ENCODE measurements at places on chromosomes 3 and 15.

- DNase-seq: no peak
Measured at GRCh38 chr3:160291290-160291908, 66.2 kb downstream of the C3orf80 start.

GRCh38 chr3:111159391-111159790 lies 87.8 kb downstream of the NECTIN3 start:
- no peak for DNase-seq

GRCh38 chr3:172700256-172700655 lies 10.6 kb downstream of the NCEH1 start:
- DNase-seq: no peak

DNA sequence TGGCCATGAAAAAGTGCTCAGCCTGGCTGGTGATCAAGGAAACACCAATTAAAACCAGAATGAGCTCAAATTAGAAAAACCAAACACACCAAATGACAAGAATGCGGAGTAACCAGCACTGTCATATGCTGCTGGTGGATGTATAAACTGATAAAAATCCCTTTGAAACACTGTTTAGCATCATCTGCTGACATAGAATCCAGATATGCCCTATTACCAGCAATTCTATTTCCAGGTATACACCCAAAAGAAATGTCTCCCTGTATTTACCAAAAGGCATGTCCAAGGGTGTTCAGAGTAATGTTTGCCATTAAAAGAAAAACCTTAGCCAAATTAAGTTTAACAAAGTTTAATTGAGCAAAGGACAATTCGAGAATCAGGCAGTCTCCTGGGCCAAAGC lies 138.6 kb downstream of the FMN1 start:
- no peak for DNase-seq

DNA sequence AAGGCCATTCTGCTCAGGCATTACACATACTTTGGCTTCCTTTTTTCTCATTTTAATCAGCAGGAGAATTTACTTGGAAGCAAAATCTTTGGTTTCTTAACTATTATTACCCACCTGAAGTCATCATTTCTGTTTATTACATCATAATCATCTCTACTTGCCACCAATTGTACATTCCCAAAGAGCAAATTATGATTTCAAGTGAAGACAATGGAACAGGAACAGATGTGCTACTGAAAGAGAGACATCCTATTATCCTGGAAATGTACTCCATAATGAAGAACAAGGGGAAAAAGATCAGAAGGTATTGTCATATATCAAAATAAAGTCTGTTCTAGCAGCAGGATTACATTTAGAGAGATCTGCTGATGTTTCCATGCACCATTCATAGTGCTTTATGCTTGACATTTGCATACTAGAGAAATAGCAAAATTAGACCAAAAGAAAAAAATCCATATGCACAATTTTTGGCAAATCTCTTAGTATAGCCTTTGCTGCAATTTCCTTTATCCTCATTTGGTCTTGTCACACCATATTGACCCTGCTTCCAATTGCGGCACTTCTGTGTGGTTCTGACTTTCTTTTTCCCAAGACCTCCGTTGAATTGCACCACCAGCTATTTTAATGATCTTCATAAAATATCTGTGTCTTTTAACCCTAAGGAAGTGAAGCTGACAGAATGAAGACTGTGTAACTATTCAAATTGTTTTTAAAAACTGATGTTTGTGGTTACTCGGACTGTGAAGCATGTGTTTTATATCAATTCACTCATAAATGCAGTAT lies 683.8 kb downstream of the ZNF385D start:
- no peak for DNase-seq

- no peak for DNase-seq
Measured at GRCh38 chr3:97901313-97902248, 70.7 kb downstream of the RIOX2 start.

DNA sequence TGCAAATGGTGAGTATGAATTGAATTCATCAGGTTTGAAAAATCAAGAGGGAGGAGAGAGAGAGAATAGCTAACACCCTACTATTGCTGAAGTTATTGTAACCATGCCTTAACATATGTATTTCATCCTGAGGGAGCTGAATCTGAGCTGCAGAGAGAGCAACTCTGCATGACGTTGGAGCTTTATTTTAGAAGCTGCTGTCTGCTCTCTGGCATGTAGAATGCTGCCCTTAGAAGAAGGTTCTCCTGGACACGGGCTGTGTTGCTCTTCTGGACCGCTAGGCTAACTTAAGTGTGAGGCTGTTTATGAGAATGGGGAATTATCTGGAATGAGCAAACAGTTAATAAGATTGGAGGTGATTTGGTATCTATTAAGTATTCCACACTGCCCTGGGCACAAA lies 814.6 kb downstream of the AGBL1 start:
- DNase-seq: no peak

- no peak for DNase-seq
Measured at GRCh38 chr3:78893161-78893560, 874.6 kb downstream of the ROBO1 start.

- DNase-seq: no peak
Measured at GRCh38 chr3:108450444-108450843, 60.0 kb downstream of the MYH15 start.

DNA sequence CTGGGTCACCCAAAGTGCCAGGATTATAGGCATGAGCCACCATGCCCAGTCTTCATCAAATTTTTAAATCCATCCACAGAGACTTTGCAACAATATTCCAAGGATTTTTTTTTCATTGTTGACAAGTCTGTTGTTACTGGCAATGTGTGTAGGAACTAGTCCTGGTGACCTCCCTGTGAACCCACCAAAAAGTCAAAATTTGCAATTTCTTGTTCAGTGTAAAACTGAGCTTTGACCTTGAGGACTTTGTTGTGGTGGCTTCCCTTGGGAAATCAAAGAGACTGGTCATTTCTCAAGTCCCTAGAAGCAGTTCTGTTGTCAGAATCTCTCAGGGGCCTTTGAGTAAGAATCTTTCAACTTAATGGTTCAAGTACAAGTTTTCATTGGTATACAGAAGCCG lies 36.9 kb upstream of the COL8A1 start:
- DNase-seq: no peak

GRCh38 chr3:52185311-52185710 lies 12.6 kb upstream of the ALAS1 start:
- DNase-seq: no peak

DNA sequence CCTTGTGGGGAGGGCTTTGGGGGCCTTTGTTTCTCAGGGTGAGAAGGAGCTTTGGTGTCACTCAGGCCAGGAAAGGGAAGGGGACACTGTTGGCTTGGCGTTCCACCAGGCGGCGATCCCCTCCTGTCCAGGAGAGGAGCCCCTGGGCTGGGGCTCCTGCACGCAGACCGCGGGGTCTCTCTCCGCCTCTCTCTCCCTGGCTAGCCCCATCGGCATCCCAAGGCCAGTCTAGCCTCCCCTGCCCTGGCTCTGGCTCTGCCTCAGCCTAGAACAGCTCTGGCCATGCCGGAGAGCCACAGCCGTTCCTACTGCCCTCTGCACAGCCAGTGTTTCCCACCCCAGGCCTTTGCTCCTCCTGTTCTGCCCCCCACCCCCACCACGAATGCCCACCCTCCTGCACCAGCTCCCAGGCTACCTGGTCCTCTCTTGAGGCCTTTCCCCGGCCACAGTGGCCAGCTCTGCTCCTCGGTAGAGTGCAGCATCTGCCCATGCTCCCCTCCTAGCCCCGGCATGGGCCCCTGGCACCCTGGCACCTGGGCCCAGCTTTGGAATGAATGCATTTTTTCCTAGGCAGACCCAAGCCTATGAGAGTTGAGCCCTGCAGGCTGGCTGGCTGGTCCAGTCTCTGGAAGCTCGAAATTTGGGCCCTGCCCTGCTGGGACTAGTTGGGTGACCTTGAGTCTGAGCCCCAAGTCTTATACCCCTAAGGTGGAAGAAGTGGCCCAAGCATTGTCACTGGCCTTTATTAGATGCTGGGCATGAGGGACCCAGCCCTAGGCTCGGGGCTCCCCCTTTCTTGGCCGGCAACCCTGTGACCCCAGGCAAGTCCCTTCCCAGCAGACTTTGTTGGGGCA lies 2.4 kb downstream of the PLXNA1 start:
- DNase-seq: no peak

DNA sequence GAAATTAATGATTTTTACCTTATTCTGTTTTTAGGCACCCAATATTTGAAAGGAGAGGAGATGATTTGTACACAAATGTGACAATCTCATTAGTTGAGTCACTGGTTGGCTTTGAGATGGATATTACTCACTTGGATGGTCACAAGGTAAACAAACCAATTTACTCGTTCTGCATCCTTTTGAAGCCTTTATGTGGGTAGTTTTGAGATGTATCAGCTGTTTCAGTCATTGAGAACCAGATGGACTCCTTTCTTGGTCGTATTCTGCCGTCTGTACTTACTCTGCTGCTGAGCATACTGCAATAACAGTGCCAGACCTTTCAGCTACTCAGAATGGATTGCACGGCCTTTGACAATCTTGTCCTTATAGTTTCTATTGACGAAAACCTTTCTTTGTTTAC lies 13.3 kb downstream of the DNAJB11 start:
- no peak for DNase-seq

DNA sequence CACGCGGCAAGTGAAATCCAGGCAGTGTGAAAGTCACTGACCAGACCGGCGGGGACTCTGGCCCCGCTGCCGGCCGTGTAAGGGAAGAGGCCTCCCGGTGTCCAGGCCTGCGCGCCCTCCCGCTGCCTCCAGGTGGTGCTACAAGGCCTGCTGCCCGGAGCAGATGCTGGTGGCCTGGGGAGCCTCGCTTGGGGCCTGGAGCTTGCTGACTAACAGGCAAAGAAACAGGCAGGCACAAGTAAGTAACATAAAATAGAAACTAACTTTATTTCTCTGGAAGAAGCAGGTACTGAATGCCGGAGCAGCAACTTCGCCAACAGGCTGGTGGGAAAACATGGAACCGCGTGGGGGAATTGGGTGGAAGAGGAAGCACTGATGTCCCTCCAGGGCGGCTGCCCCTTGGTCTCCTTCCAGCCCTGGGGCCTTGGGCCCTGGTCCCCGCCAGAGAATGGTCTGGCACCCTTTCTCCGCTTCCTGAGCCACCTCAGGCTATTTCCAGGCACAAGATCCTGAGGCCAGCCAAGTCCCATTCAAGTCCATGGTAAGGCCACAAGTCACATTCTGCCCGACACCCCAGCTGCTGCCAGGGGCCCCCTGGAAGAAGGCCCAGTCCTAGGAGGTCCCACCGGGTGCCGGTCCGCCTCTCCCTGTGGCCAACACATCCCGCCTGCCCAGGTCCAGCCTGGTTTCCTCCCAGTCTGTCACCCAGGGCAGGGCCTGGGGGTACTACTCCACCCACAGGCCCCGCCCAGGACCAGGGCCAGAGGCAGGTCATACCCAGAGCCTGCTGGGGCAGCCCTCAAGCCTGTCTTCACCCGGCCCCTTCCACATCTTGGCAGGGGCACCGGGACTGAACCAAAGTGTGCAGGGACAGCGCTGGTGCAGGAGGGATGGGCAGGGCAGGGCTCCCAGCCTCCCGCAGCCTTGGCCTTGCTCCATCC lies 45.0 kb downstream of the TNK2 start:
- DNase-seq: peak; percentile 57

GRCh38 chr3:11195201-11195600 lies 40.9 kb downstream of the HRH1 start:
- no peak for DNase-seq

DNA sequence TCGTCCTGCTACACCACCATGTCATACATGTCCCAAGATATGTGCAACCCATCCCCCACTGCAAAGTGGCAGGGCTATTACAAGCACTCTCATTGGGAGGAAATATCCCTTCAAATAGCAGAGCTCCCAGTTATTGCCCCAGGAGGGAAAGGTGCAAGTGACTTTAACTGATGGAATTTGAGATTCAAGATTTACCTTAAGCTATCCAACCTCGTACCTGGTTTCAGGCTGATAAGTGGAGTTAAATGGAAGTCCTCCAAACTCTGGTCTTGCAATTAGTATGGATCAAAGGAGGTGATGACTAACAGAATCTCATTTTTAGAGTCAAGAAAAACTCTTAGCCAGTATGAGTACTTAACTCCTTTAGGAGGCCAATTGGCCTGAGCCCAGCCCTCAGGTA lies 2.1 kb downstream of the SLCO2A1 start:
- DNase-seq: no peak

DNA sequence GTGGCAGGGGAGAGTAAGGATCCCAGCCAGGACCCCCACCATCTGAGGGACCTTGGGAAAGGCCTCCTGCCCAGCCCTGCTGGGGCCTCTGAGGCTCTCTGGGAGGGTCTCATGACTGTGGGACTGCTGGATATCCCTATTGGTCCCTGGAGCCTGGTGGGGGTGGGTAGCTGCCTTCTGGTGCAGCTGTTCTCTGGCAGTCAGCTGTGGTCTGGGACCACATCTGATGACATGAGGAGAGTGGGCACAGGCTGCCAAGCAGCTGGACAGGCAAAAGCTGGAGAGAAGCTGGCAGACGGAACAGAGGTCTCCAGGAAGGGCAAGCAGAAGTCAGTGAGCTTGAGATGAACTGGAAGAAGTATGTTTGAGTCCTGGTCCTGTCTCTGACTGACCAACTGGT lies 22.4 kb downstream of the PLEKHO2 start:
- no peak for DNase-seq

GRCh38 chr3:159928666-159929065 lies 60.0 kb upstream of the IL12A start:
- DNase-seq: no peak

- DNase-seq: no peak
Measured at GRCh38 chr15:65399001-65399706, 21.4 kb upstream of the IGDCC3 start.

DNA sequence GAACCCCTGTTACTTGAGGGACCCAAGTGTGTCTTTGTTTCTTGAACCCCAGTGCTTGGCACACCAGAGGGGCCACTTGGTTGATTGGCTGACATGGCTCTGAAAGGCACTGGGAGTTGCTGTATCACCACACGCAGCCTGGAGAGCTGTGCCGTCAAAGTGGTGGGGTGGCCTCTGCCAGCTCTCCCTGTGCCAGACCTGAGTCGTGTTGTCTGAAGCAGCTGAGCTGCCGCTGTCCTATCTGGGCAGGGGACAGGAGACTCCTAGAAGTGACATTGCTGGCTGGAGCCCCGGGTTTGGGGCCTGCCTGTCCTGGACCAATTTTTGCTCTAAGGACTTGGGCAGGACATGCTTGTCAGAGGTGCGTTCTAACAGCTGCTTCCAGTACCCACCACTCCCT lies 5.5 kb upstream of the SNX22 start:
- DNase-seq: no peak

DNA sequence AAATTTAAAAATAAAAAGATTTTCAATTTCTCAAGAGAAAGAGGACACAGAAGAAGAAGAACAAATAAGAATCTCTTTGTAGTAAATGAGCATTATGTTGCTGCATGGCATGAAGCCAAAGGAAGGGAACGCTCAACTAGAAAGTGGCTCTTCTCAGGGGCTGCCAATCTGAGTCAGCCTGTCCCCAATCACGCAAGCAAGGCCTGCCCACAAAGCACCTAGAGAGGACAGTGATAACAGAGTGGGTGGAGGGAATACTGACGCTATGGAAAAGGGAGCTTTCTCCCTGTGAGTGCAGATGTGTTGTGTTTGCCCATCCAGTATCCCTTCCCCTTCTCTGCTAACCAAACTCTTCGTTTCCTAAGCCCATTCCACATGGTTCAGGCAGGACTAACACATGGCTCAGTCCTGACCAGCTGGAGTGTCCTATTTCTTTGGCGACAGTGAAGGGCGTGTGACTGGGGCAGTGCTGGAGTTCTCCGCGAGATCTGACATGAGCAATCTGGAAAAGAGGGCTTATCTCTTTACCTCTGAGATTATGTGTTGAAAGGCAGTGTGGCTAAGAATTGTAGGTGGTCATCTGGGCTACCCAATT lies 14.2 kb downstream of the FBN1 start:
- no peak for DNase-seq

- peak; percentile 20 for DNase-seq
Measured at GRCh38 chr3:184361932-184362667, 590 bp downstream of the POLR2H start.

GRCh38 chr3:142117056-142117851 lies 32.1 kb downstream of the TFDP2 start:
- DNase-seq: no peak

GRCh38 chr3:151278230-151278629 lies at the start of gene P2RY14:
TSS of gene P2RY14 (minus strand) at chr3:151278542. CDS start at chr3:151214316, 64,226 bp downstream.
- no peak for DNase-seq
